ENCODE measurements at places on chromosomes 6 and 20.

DNA sequence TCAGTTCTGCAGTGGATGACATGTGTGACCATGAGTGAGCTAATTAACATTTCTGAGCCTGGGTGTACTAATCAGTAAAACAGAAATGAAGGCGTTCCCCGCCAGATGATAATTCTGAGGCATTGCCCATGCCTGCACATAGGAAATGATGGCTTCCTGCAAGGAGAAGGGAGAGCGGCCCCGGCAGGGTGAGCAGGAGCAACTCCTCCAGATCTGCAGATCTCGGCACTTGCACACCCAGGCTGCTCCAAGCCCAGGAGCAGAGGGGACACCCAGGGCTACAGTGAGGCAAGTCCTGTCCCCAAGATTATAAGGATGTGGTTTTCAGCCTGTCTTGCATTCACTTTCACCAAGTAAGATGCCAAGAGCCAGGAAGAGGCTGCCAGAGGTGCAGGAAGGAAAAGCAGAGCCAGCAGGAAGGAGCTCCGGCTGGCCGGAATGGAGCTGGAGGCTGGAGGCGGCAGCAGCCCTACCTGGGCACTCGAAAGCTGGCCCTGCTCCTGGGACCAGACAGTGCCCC is 177.5 kb upstream of the CST7 start:
- DNase-seq, result no peak

DNA sequence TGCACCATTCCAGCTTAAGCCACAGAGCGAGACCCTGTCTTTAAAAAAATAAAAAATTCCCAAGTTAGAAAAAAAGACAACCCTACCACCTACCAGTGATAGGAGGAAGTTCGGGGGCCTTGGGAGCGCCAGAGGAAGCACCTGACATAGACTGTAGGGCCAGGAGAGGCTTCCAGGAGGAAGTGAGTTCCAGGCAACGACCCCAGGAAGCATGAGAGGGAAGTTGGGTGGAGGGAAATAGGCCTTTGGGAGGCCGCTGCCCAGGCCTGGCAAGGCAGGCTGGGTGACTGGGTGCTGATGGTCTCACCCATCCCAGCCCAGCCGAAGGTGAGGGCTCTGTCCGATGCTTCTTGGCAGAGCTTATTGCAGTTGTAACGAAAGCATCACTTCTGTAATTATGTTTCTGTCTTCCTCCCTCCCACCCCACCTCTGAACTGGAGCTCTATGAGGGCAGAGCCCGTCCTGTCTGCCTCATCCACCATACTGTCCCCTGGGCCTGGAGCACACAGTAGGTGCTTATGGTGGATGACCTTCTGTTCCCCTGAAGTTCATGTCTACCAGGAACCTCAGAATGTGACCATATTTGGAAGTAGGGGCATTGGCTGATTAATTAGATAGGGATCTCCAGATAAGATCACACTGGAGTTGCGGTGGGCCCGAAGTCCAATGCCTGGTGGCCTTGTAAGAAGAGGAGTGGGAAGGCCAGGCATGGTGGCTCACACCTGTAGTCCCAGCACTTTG is 54.1 kb downstream of the UBE2V1 start:
- no peak for DNase-seq

GRCh38 chr6:47853766-47854165 is 71.9 kb downstream of the OPN5 start:
- DNase-seq, result no peak

GRCh38 chr6:20571261-20571660 is 37.0 kb downstream of the CDKAL1 start:
- DNase-seq, result no peak

- DNase-seq, result no peak
Observed at GRCh38 chr6:10963113-10963512, 76.3 kb downstream of the SYCP2L start.

- no peak for DNase-seq
Observed at GRCh38 chr6:26198722-26199056, 111.5 kb downstream of the HFE start.

All from CD4-positive, alpha-beta T cell treated with Interleukin-6 at 100 ng/mL for 8 hours (primary cell).